ENCODE measurements at places on chromosomes 1 and 21.

GRCh38 chr1:244651956-244652622 is 837 bp upstream of the DESI2 start:
- peak overlapping the region; percentile 73 for H3K4me3 ChIP-seq
- no peaks in the 10 kb centered on the region for H3K4me1 ChIP-seq
- DNase-seq = peak; percentile 11
- H3K27me3 ChIP-seq = no peaks in the 10 kb centered on the region
- peak overlapping the region; percentile 49 for H3K27ac ChIP-seq

DNA sequence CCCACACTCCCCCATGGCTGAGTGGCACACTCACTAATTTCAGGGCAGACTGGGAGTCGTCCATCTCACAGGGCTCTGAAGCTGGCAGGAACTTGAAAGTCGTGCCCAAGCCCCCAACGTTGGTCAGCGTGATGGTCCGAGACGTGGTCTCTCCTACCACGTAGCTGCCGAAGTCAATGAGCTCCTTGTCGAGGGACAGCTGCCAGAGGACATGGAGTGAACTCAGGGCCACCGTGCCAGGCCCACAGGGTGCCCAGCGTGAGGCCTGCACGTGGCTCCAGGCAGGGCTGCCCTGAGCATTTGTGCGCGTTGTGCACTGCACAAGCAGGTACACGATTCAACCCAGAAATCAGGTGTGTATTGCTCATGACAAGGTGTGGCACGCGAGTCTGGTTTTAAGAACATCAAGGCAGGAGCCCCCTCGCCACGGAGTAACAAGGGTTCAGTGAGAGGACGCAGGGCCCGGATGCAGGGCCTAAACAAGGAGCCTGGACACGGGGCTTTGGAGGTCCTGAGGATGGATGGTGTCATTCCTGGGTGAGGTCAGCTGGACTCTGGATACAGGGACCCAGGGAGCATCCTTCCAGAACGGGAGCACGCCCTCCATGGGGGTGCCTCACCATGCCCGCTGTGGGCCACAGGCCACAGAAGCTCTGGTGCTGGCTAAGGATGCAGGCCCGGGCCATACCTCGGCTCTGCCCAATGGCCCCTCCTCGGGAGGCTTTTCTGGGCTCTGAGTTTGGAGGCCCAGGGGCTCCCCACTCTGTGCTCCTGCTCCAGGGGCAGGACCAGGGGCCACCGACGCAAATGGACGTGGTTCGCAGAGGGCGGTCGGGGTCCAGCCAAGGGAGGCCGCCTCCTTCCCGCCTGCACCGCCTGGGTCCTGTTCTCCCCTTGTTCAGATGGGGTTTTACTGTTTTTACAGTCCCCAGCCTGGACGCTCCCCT is 37.8 kb upstream of the TMEM52 start:
- peaks cover 39% of the 10 kb centered on the region for H3K27me3 ChIP-seq
- no peaks in the 10 kb centered on the region for H3K36me3 ChIP-seq
- DNase-seq = no peak
- H3K27ac ChIP-seq = no peak overlapping the region
- peaks cover 2% of the 10 kb centered on the region for H3K4me1 ChIP-seq

GRCh38 chr1:70504176-70504820 is 93.2 kb downstream of the CTH start:
- no peak overlapping the region for H3K4me3 ChIP-seq
- no peak overlapping the region for H3K27ac ChIP-seq
- no peaks in the 10 kb centered on the region for H3K4me1 ChIP-seq

- no peak overlapping the region for H3K4me3 ChIP-seq
- peak overlapping the region; percentile 85 for H3K27ac ChIP-seq
- no peak for DNase-seq
Measured at GRCh38 chr1:207861442-207862177, 49.3 kb downstream of the CD34 start.

DNA sequence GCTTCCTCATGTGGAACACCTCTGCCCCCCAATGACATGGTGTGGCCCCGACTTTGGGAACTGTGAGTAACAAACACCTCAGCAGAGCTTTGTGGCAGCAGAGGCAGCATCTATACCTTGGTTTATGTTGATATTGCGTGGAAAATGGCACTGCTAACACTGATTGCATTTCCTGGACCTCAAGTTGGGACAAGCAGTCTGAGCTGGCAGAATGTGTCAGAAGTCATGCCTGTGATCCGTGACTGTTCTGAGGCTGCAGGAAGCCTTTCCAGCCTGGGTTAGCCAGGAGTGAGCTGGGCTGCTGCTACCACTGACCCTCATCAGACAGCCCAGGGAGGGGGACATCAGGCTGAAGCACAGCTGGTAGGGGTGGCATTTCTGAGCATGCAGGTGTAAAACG is 268.5 kb downstream of the KCNJ6 start:
- no peak for DNase-seq
- H3K4me3 ChIP-seq = no peak overlapping the region
- H3K27me3 ChIP-seq = peaks cover 36% of the 10 kb centered on the region
- H3K4me1 ChIP-seq = no peaks in the 10 kb centered on the region

GRCh38 chr1:25867210-25867991 is 8.1 kb downstream of the PAQR7 start:
- no peaks in the 10 kb centered on the region for H3K27me3 ChIP-seq
- H3K4me1 ChIP-seq = peaks cover 3% of the 10 kb centered on the region
- H3K27ac ChIP-seq = no peak overlapping the region
- no peak overlapping the region for H3K4me3 ChIP-seq
- DNase-seq = no peak

DNA sequence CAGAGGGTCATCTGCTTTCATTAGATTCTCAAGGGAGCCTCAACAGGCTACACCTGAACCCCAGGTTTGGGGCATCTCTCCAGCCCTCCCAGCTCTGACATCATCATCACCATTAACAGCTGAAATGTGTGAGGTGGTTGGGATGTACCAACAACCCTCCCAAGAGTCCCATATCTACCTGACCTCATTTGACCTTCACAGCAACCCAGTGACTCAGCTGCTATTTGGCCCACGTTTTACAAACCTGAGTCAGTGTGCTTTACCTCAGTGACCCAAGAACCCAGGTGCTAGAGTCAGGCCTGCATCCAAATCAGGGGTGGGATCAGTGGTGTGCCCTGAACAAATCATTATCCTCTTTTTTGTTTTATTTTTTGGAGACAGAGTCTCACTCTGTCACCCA is 53.3 kb upstream of the TINAGL1 start:
- no peak overlapping the region for H3K27ac ChIP-seq
- H3K27me3 ChIP-seq = peaks cover 33% of the 10 kb centered on the region
- no peak for DNase-seq
- H3K4me1 ChIP-seq = no peaks in the 10 kb centered on the region
- H3K36me3 ChIP-seq = no peaks in the 10 kb centered on the region

GRCh38 chr1:204407295-204407971 is 4.2 kb downstream of the PPP1R15B start:
- no peaks in the 10 kb centered on the region for H3K27me3 ChIP-seq
- no peak for DNase-seq
- H3K36me3 ChIP-seq = peaks cover 12% of the 10 kb centered on the region

DNA sequence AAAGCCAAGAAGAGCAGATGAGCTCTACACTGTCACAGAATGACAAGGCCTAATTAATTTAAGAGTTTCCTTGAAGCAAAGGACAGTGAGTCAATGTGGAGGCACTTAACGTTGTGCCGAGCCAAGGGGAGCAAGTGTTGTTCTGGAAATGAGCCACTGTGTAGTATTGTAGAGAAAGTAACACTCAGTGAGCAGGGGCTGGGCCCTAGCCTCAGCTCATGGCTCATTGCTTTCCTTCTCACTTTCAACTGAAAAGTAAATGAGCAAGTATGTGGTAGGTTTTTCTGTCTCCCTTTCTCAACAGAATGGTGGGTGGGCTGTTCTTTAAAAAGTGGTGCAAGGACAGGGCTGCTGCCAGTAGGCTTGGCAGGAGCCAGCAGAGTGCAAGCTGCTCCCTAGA is 11.8 kb upstream of the KIAA0040 start:
- H3K27me3 ChIP-seq = no peaks in the 10 kb centered on the region
- no peak overlapping the region for H3K27ac ChIP-seq
- H3K4me3 ChIP-seq = no peak overlapping the region
- H3K36me3 ChIP-seq = no peaks in the 10 kb centered on the region

DNA sequence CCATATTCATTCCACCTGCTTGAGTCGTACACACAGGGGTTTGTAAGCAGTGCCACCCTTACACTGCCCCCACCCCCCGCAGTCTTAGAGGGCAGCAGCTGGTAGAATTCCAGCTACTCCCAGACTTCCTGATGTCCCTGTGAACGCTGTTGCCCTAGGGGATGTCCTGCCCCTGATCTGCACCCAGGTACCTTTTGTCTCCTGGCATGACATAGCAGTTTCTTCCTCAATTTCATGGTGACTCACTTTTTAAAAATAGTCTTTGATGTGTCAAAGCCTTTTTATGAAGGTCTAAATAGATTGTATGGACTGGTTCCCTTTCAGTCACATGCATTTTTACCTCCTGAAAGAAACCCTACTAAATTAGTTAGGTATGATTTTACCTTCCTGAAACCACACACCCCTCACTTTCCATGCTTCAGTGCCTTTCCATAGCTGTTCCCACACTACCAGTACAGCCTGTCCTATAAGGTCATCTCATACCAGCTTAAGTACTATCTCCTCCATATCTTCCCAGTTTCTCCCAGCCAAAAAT is 76.4 kb downstream of the ST3GAL3 start:
- H3K27ac ChIP-seq = no peak overlapping the region
- no peaks in the 10 kb centered on the region for H3K27me3 ChIP-seq
- DNase-seq = peak; percentile 51

DNA sequence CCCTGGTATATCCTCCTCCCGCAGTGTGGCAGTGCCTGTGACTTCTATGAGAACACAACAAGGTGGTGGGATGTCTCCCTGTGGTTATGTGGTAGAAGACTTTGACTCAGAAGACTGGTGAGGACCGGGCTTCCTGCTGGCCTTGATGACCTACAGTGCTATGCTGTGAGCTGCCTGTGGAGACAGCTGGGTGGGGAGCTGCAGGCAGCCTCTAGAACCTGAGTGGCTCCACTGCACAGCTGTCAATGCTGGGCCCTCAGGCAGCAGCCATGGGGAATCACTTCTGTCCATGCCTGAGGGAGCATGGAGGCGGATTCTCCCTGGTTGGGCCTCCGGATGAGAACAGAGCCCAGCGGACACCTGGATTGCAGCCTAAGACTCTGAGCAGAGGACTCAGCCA is 14.9 kb downstream of the SLC1A7 start:
- H3K4me3 ChIP-seq = no peak overlapping the region
- peak; percentile 35 for DNase-seq
- no peaks in the 10 kb centered on the region for H3K36me3 ChIP-seq
- no peak overlapping the region for H3K27ac ChIP-seq
- H3K4me1 ChIP-seq = peaks cover 32% of the 10 kb centered on the region

DNA sequence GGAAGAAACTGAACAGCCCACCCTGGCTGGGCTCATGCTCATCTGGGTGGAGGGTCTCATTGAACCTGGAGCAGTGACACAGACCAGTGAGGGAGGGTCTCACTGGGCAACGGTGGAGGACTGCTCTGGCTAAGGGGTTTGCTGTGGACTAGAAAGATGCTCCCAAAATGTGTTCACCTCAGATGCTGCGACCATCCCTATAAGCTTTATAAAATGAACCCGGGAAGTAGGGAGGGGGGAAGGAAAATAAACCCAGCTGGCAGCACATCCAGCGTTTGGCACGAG is 34.5 kb upstream of the LBR start:
- H3K27ac ChIP-seq = no peak overlapping the region
- no peak overlapping the region for H3K4me3 ChIP-seq
- no peak for DNase-seq
- H3K27me3 ChIP-seq = 0 out of 2 replicates have a peak, but pooled peaks cover 1% of the 10 kb centered on the region
- peaks cover 14% of the 10 kb centered on the region for H3K4me1 ChIP-seq

GRCh38 chr1:237791592-237791991 is 99.1 kb downstream of the ZP4 start:
- H3K4me1 ChIP-seq = no peaks in the 10 kb centered on the region
- DNase-seq = no peak
- no peak overlapping the region for H3K27ac ChIP-seq
- no peaks in the 10 kb centered on the region for H3K36me3 ChIP-seq
- no peaks in the 10 kb centered on the region for H3K27me3 ChIP-seq

GRCh38 chr1:5367306-5367705 is 624.9 kb downstream of the NPHP4 start:
- H3K4me1 ChIP-seq = no peaks in the 10 kb centered on the region
- no peak for DNase-seq
- no peaks in the 10 kb centered on the region for H3K36me3 ChIP-seq

DNA sequence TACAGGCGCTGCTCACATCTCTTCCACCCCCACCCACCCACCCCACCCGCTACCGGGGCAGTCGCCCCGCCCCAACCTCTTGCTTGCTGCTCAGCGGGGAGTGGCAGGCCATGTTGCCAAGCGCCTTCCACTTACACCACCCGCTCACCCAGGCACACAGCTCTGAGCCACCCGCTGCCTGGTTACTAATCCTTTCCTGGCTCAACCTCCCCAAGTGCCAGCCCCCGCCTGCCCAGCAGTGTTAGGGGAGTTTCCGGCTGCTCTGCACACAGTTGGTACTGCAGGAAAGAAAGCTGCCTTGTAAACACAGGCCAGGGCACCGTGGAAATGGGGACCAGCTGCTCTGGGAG is 56.2 kb downstream of the LACTBL1 start:
- H3K4me3 ChIP-seq = no peak overlapping the region
- DNase-seq = no peak
- H3K27me3 ChIP-seq = no peaks in the 10 kb centered on the region

DNA sequence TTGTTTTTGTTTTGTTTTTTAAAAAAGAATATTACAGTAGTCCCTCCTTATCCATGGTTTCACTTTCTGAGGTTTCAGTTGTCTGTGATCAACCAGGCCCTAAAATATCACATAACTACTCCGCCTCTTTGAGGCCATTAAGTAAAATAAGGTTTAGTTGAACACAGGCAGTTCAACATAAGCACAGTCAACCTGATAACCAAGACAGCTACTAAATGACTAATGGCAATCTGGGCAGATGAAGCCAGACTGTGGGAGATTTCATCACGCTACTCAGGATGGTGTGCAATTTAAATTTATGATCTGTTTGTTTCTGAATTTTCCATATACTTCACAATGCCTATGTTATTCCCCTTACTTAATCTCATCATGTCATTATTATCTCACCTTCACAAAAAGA is 30.1 kb downstream of the LDLRAD1 start:
- DNase-seq = peak; percentile 24
- H3K4me1 ChIP-seq = no peaks in the 10 kb centered on the region
- peaks cover 2% of the 10 kb centered on the region for H3K27me3 ChIP-seq
- no peak overlapping the region for H3K4me3 ChIP-seq
- H3K27ac ChIP-seq = no peak overlapping the region

- DNase-seq = no peak
- peaks cover 27% of the 10 kb centered on the region for H3K4me1 ChIP-seq
- no peak overlapping the region for H3K27ac ChIP-seq
- no peaks in the 10 kb centered on the region for H3K27me3 ChIP-seq
- peaks cover 2% of the 10 kb centered on the region for H3K36me3 ChIP-seq
Measured at GRCh38 chr1:21913763-21914162, 23.3 kb downstream of the HSPG2 start.

GRCh38 chr1:5681654-5682053 is 310.6 kb downstream of the NPHP4 start:
- H3K4me3 ChIP-seq = no peak overlapping the region
- H3K36me3 ChIP-seq = no peaks in the 10 kb centered on the region

DNA sequence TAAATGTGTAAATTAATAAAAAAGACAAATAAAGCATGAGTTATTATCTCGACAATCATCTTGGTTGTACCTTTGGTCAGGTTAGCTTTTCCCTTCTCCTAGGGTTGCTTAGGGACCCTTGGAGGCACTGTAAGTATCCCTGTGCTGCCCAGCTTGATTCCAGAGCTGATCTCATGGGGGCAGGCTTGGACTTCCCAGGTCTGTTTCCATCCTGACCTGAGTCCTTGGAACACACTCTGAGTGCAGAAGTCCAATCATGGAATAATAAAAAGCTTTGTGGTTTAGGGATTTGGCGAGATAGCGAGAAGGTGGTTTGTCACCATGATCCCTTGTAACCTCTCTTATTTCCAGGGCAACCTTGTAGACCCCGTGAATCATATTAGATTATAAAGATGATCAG is 18.7 kb upstream of the PAPPA2 start:
- H3K27ac ChIP-seq = no peak overlapping the region
- H3K4me3 ChIP-seq = no peak overlapping the region
- no peak for DNase-seq

Data from IMR-90 (cell line).